ENCODE measurements at places on chromosomes 7 and 10. TPM values are rescaled to one million over a fixed set of nuclear protein-coding genes. Genes with fewer than 3 reads are reported as not detected.
A peak's percentile ranks its signal among the peaks of the same experiment; 100 is the strongest.

DNA sequence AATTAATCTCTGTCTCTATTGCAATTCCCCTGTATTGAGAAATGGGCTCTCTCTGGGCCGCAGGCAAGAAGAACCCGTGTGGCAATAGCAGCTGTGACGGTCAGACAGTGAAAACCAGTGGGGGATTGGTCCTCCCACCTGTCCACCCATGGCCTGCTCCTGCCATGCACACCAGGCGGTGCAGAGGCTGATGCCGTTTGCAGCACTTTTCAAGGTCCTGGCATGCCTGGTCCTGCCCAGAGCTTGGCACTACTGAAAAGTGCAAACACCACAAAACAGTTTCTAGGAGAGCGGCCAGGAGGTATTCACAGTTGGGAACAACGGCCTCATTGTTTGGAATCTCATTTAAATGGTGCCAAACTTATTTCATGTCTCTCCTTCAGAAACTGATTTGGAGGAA is 41.5 kb downstream of the PSPH start:
- peaks cover 17% of the 10 kb centered on the region for H3K36me3 ChIP-seq
- no peaks in the 10 kb centered on the region for H3K4me1 ChIP-seq
- H3K4me3 ChIP-seq, result no peak overlapping the region
- H3K27ac ChIP-seq, result no peak overlapping the region
- no peaks in the 10 kb centered on the region for H3K27me3 ChIP-seq

GRCh38 chr7:15234431-15234830 is 327.4 kb downstream of the AGMO start:
- H3K27ac ChIP-seq, result no peak overlapping the region
- no peaks in the 10 kb centered on the region for H3K4me1 ChIP-seq
- no peak for DNase-seq
- no peak overlapping the region for H3K4me3 ChIP-seq
- no peaks in the 10 kb centered on the region for H3K36me3 ChIP-seq

- no peaks in the 10 kb centered on the region for H3K36me3 ChIP-seq
- peaks cover 17% of the 10 kb centered on the region for H3K27me3 ChIP-seq
- no peak for DNase-seq
- no peak overlapping the region for H3K4me3 ChIP-seq
- peaks cover 14% of the 10 kb centered on the region for H3K4me1 ChIP-seq
Measured at GRCh38 chr7:33909318-33909717, 4.0 kb downstream of the BMPER start.

DNA sequence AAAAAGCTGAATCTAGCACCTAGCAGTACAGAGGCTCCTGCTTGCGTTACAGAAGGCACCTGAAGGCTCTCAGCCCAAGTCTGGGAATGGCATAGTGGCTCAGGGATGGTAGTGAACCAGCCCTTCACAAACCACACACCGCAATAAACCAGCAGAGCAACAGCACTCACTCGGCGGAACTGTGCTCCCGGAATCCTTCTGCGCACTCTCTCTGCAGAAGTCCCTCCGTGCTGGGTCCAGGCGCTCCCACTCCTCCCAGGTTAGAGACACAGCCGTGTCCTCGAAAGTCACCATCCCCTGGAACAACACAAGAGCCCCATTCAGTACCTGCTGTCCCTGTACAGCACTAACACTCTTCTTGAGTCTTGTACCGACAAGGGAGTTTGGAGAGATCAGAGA is 1.5 kb downstream of the ZNF394 start:
- peak overlapping the region; percentile 97 for H3K4me3 ChIP-seq
- H3K4me1 ChIP-seq, result peaks cover 12% of the 10 kb centered on the region
- H3K27ac ChIP-seq, result peak overlapping the region; percentile 99
- H3K27me3 ChIP-seq, result no peaks in the 10 kb centered on the region
- no peak for DNase-seq

- no peak for DNase-seq
- no peak overlapping the region for H3K27ac ChIP-seq
Measured at GRCh38 chr10:128263891-128264688, 137.9 kb upstream of the MKI67 start.

DNA sequence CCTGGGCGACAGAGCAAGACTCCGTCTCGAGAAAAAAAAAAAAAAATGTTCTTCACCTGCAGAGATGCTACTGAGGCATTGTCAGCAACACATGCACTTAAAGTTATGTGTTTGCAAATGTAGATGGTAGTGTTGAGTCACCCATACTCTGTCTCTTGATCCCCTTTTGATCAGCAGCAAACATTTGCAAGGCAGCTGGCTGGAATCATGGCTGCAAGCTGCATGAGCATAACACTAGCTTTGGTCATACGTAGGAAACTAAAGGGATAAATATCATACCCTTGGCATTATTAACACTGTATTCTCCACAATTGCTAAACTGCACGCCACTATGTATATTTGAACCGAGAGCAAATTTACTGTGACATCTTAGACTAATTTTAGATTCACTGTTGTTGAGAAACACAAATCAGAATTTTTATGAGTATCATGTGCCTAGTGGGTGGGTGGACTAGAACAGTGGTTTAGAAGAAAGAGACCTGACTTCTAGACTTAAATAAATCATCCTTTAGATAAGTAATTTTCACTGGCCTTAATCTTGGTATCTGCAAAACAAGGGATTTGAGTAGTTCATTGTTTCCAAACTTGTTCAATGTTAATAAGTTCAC is 229.3 kb upstream of the MEOX2 start:
- no peaks in the 10 kb centered on the region for H3K4me1 ChIP-seq

- H3K4me1 ChIP-seq, result peaks cover 7% of the 10 kb centered on the region
- no peak overlapping the region for H3K27ac ChIP-seq
- H3K4me3 ChIP-seq, result no peak overlapping the region
- H3K36me3 ChIP-seq, result no peaks in the 10 kb centered on the region
- no peaks in the 10 kb centered on the region for H3K27me3 ChIP-seq
- DNase-seq, result no peak
Measured at GRCh38 chr10:6741541-6741941, 161.5 kb upstream of the PRKCQ start.

DNA sequence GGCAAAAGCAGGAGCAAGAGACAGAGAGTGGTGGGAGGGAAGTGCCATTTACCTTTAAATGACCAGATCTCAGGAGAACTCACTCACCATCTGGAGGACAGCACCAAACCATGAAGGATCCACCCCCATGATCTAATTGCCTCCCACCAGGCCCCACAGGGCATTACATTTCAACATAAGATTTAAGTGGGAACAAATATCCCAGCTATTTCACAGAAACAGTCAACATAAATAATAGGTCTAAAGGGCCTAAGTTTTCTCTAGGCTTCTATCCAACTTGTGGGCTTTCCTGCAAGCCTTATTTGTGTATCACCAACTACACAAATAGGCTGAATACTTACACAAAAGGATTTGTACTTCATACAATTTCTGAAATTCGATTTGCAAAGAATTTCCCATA is 196.8 kb upstream of the POT1 start:
- H3K4me3 ChIP-seq, result no peak overlapping the region
- H3K4me1 ChIP-seq, result no peaks in the 10 kb centered on the region
- H3K27ac ChIP-seq, result no peak overlapping the region
- no peaks in the 10 kb centered on the region for H3K36me3 ChIP-seq
- DNase-seq, result no peak
- no peaks in the 10 kb centered on the region for H3K27me3 ChIP-seq

DNA sequence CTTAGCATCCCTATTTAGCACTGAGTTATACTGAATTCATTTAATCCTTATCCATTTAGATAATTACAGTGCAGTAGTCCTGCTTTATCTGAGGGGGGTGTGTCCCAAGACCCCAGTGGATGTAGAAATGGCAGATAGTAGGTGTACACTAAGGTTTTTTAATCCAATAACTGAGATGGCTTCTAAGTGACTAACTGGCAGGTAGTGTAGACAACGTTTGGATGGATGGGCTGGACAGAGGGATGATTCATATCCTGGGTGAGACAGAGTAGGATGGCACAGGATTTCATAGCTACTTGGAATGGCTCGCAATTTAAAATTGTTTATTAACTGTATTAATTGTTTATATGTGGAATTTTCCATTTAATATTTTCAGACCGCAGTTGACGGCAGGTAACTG is 295.6 kb downstream of the CCDC3 start:
- no peaks in the 10 kb centered on the region for H3K36me3 ChIP-seq
- H3K27ac ChIP-seq, result no peak overlapping the region
- H3K27me3 ChIP-seq, result no peaks in the 10 kb centered on the region

DNA sequence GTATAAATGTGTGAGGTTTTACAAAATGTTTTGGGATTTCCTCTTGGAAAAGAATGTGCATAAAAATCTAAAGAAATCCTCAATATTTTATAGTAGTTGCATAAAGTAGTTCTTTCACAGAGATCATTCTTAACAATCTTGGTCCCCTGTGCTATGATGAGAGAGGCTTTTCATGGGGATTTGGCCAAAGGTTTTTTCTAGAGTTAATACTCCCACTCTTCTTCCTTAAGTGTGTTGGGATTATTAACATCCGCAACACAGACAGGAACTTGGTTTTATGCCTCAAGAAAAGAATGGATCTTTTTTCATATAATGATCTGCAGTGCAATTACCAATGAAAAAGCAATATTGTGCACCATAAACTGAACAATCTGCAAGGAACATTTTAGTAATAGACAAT is 71.5 kb downstream of the AGMO start:
- no peak for DNase-seq
- no peaks in the 10 kb centered on the region for H3K27me3 ChIP-seq
- H3K27ac ChIP-seq, result no peak overlapping the region
- no peaks in the 10 kb centered on the region for H3K4me1 ChIP-seq
- H3K36me3 ChIP-seq, result no peaks in the 10 kb centered on the region
- no peak overlapping the region for H3K4me3 ChIP-seq

DNA sequence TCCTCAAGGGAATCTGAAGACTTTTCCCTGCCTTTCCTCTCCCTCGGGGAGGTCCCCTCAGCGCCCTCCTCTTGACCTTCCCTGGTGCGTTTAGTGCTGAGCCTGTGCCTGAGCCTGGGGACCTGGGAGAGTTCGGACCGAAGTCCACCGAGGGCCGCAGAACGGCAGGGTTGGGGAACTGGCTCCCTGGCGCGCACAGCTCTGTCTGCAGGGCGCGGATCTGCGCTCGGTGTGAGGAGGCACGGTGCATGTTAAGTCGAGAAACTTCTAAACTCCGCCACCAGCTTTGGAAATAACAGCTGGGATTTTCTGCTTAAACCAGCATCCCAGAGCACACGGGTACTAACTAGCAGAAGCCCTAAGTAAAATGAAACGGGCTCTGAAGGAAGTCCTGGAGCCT is 44.2 kb upstream of the SLC29A4 start:
- peaks cover 11% of the 10 kb centered on the region for H3K27me3 ChIP-seq
- H3K4me3 ChIP-seq, result no peak overlapping the region
- DNase-seq, result no peak
- no peak overlapping the region for H3K27ac ChIP-seq

DNA sequence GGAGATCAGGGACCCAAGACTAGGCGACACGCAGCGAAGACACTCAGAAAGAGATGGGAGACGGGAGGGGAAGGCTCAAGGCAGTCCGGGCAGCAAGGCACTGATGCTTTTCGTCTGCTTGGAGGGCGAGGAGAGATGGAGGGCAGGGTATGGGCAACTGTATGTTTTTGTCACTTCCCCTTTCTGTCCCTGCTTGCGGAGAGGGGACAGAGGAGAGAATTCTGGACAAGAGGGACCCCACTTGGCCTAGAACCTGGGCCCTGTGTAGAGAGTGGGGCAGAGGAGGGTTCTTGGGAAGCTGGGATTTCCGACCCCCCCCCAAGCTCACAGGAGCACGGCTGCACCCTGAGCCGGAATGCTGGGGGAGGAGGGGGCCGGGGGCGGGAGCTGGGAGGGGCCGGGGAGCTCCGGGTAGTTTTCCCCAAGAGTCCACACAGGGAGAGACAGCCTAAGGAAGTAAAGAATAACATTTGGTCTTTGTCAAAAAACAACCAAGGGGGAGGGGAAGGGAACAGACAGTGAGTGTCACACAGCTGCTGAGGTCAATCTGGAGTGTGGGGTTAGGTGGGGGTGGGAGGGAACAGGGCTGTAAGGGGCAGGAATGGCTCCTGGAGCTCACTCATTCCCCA is 1.8 kb downstream of the LRCH4 start:
- H3K4me1 ChIP-seq, result peaks cover 25% of the 10 kb centered on the region
- peaks cover 33% of the 10 kb centered on the region for H3K36me3 ChIP-seq
- no peaks in the 10 kb centered on the region for H3K27me3 ChIP-seq
- H3K27ac ChIP-seq, result peak overlapping the region; percentile 98
- H3K4me3 ChIP-seq, result peak overlapping the region; percentile 78

DNA sequence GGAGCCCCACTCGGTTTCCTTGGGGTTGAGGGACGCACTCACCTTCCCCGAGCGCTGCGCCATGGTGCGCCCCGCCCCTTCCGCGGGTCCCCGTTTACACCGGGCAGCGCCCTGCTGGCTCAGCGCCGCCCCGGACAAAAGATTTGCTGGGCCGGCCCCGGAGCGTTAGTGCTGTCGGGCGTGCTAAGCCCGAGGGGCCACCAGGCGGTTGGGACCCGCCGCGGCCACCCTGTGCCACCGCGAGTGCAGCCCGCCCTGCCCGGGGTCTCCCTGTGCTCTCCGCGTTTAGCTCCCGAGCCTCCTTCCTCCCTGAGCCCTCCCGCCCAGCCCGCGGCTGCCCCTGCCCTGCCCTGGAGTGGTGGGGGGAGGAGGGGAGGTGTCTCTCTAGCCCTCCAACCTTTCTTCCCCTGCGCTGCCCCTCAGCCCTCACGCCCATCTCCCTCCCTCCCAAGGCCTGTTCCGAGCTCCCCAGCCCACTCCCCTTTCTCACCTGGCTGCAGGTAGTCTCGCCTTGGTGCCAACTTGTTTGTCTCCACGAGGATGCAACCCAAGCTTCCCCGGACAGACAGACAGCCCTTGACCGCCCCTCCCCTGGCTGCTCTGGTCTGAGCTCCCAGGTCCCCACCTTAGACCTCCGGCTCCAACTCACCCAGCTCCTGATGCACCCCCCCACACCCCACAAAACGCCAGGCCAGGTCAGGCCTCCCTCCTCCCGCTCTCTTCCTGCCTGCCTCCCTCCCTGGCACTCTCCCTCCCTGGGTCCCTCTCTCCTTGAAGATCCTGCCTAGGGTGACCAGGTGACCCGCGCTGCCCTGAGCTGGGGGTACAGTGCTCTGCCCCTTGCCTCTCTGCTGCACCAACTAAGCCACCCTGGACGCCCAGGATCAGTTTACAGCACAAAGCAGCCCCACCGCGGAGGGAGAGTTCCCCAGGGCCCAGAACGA is at the start of gene CRYGN:
CRYGN (minus strand) TSS at position 287 of the 944 bp plus-strand sequence; CDS start at position 63, 224 bp downstream.
- no peak within 1 kb of the TSS for H3K27ac ChIP-seq
- no peak for DNase-seq
- no peaks in the 10 kb centered on the region for H3K27me3 ChIP-seq
- peaks cover 12% of the 10 kb centered on the region for H3K4me1 ChIP-seq
- no peaks in the 10 kb centered on the region for H3K36me3 ChIP-seq
- H3K4me3 ChIP-seq, result no peak within 1 kb of the TSS

KEL gene
- 0.96 TPM for total RNA-seq

LRMDA gene
- total RNA-seq, result 16.3 TPM

BRI3 gene
- 448 TPM for total RNA-seq

ASIC3 gene
- total RNA-seq, result 2.7 TPM

CHN2 gene
- total RNA-seq, result 8.9 TPM

GHRHR gene
- not detected for total RNA-seq

WNT8B gene
- total RNA-seq, result not detected

NRCAM gene
- 12.7 TPM for total RNA-seq

RBP4 gene
- total RNA-seq, result 13.8 TPM

CCDC172 gene
- total RNA-seq, result not detected
